Heart left ventricle (tissue), 16 donors: ENCODE measurements at places on chromosomes 11 and 22. TPM values are rescaled to one million over a fixed set of nuclear protein-coding genes. Genes with fewer than 3 reads are reported as not detected.

The MMP7 gene
- not detected for polyA plus RNA-seq

The TIMP3 gene
- polyA plus RNA-seq: 137 TPM

The PATZ1 gene
- polyA plus RNA-seq: 8.4 TPM

The LIF gene
- polyA plus RNA-seq: 0.46 TPM

The OR51B5 gene
- 0.11 TPM for polyA plus RNA-seq

- no peak overlapping the region for H3K27ac ChIP-seq
- H3K4me3 ChIP-seq: no peak overlapping the region
- H3K36me3 ChIP-seq: no peaks in the 10 kb centered on the region
Observed at GRCh38 chr22:35154937-35155387, 89.0 kb downstream of the ISX start.

- no peaks in the 10 kb centered on the region for H3K27me3 ChIP-seq
- no peak for DNase-seq
- no peaks in the 10 kb centered on the region for H3K4me1 ChIP-seq
- no peak overlapping the region for H3K4me3 ChIP-seq
- no peak overlapping the region for H3K27ac ChIP-seq
Observed at GRCh38 chr11:27462543-27462942, 10.0 kb downstream of the LGR4 start.

- H3K36me3 ChIP-seq: no peaks in the 10 kb centered on the region
- no peaks in the 10 kb centered on the region for H3K4me1 ChIP-seq
- no peaks in the 10 kb centered on the region for H3K27me3 ChIP-seq
- no peak overlapping the region for H3K27ac ChIP-seq
- DNase-seq: no peak
Observed at GRCh38 chr11:2612884-2613571, 86.8 kb downstream of the KCNQ1OT1 start.

DNA sequence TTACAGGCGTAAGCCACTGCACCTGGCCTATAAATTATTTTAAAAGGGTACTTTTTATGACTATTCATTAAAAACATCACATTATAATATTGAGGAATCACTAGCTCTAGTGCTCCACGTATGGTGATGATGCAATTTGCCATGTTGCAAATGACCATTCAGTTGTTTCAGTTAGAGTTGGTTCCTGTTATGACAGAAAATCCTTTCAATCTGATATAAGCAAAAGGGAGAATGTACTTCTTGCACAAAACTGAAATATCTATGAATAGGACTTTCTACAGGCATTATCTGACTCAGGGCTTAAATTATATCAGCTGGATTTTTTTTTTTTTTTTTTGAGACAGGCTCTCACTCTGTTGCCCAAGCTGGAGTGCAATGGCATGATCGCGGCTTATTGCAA lies 45.6 kb upstream of the RRM1 start:
- no peak overlapping the region for H3K4me3 ChIP-seq
- H3K27ac ChIP-seq: no peak overlapping the region
- no peak for DNase-seq
- no peaks in the 10 kb centered on the region for H3K36me3 ChIP-seq

DNA sequence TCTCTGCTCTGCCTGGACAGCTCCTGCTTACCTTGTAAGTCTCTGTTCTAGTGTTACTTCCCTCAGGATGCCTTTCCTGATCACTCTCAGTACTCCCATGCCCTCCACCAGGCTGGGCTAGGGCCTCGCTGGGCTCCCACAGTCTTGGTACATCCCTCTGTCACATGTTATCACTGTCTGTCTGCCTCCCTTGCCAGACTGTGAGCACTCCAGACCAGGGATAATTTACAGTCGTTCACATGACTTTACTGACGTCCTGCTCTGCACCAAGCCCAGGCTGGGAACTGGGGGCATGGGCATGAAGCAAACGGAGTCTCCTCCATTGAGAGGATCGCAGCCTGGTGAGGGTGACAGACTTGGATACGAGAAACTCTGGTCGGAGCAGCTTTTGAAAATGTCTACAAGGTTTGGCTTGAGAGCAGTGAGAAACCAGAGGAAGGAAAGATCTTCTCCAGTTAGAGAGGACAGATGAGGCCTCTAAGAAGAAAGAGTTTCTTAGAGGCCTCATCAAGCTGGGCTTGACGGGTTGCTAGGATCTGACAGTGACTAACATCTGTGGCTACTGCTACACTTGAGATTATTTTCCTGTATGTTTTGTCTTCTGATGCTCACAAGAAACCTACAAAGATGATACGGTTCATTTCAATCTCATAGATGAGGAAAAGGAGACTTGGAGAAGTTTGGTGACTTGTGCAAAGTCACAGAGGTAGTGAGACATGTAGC lies 12.5 kb downstream of the USP35 start:
- peaks cover 12% of the 10 kb centered on the region for H3K4me1 ChIP-seq
- no peak overlapping the region for H3K4me3 ChIP-seq
- DNase-seq: no peak
- H3K27ac ChIP-seq: no peak overlapping the region
- no peaks in the 10 kb centered on the region for H3K36me3 ChIP-seq

- H3K4me3 ChIP-seq: no peak overlapping the region
- H3K27ac ChIP-seq: no peak overlapping the region
- no peak for DNase-seq
- H3K4me1 ChIP-seq: no peaks in the 10 kb centered on the region
Observed at GRCh38 chr11:133746663-133747306, 98.5 kb downstream of the SPATA19 start.

DNA sequence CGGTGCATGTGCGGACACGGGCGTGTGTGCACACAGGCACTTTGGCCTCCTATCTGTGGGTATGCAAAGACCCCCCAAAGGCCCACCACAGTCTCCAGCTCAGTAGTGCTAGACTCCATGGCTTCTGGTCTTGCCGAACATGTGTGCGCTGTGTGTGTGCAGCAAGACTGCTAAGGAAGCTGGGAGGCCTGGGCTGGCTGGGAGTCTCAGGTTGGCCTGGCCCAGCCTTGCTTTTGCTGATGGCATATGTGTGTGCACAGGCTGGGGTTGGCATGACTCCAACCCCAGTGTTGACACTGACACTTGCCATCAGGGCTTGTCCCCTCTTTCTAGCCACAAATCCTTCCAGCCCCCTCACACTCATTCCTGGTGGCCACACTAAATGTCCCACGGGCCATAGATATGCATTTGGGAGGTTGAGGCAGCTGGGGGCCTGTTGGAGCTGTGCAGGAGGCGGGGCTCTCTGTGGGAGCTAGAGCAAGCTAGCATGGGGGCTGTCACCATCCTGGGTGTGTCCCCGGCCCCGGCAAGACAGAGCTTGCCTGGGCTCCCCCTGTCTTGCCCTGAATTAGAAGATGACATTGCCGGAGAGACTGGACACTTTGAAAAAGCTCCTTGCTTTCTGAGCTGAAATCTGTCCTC lies 60.9 kb upstream of the NECTIN1 start:
- no peak overlapping the region for H3K27ac ChIP-seq
- no peak for DNase-seq
- H3K36me3 ChIP-seq: no peaks in the 10 kb centered on the region
- H3K4me3 ChIP-seq: no peak overlapping the region
- H3K27me3 ChIP-seq: no peaks in the 10 kb centered on the region

GRCh38 chr22:41996826-41997225 lies 1.8 kb upstream of the WBP2NL start:
- no peak overlapping the region for H3K27ac ChIP-seq
- no peak for DNase-seq
- H3K4me3 ChIP-seq: no peak overlapping the region
- peaks cover 8% of the 10 kb centered on the region for H3K27me3 ChIP-seq
- H3K4me1 ChIP-seq: no peaks in the 10 kb centered on the region

DNA sequence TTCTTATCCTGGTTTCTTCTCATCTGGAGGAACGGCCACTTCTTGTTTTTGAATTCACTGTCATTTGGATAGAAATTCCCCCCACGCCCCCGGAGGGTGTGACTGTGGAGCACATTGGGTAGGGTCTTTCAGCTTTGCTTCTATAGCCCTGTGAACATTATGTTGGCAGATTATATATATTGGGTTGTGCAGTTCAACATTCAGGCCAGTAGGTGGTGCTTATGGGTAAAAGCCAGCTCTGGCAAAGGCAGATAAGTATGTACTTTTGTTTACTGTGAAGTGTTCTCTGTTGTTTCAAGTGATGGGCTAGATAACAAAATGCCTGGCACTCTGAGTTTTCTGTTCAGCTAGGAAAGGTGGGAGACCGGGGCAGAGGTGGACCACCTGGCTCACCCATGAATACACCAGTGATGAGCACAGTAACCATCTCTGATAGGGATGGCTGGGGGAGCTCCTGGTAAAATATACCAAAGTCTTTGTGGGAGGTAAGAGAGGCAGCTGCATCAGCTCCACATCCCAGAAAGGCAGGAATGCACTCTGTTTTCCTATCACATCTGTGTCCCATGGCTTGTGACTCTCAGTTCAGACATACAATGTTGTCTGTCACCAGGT lies 1348.2 kb upstream of the RAG2 start:
- no peak overlapping the region for H3K27ac ChIP-seq
- no peaks in the 10 kb centered on the region for H3K4me1 ChIP-seq
- no peak for DNase-seq

GRCh38 chr11:66328302-66329144 lies 7.7 kb downstream of the RIN1 start:
- no peak overlapping the region for H3K27ac ChIP-seq
- H3K36me3 ChIP-seq: peaks cover 17% of the 10 kb centered on the region
- DNase-seq: peak; percentile 87
- H3K4me1 ChIP-seq: peaks cover 24% of the 10 kb centered on the region
- H3K27me3 ChIP-seq: no peaks in the 10 kb centered on the region

GRCh38 chr11:62545437-62546243 lies 966 bp downstream of the AHNAK start:
- no peaks in the 10 kb centered on the region for H3K27me3 ChIP-seq
- no peaks in the 10 kb centered on the region for H3K36me3 ChIP-seq
- DNase-seq: peak; percentile 96
- H3K4me1 ChIP-seq: peaks cover 68% of the 10 kb centered on the region
- H3K4me3 ChIP-seq: peak overlapping the region; percentile 97
- peak overlapping the region; percentile 98 for H3K27ac ChIP-seq

DNA sequence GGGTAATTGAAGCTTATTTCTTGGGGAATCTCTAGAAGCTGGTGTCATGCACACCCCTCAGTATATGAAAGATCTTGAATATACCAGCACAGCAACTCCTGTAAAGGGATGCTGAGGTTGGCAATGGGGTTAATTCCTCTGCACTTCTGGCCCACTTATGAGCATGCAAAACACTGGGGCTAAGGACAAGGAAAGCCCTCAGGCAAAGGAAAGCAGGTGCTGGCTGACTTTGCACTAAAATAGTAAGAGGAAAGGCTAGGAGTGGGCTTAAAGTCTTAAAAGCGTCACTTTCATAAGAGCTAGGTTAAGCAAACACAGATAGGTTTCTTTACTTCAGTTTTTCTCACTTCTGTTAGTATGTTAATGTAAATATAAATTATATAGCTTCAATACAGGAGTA lies 572.6 kb upstream of the LUZP2 start:
- H3K27ac ChIP-seq: no peak overlapping the region
- H3K36me3 ChIP-seq: no peaks in the 10 kb centered on the region
- no peaks in the 10 kb centered on the region for H3K27me3 ChIP-seq

- H3K36me3 ChIP-seq: peaks cover 8% of the 10 kb centered on the region
- H3K4me1 ChIP-seq: peaks cover 8% of the 10 kb centered on the region
- H3K4me3 ChIP-seq: no peak overlapping the region
- no peaks in the 10 kb centered on the region for H3K27me3 ChIP-seq
Observed at GRCh38 chr11:62610403-62610802, 2.2 kb downstream of the EML3 start.

GRCh38 chr11:28517621-28518020 lies 409.4 kb downstream of the METTL15 start:
- no peak overlapping the region for H3K27ac ChIP-seq
- H3K36me3 ChIP-seq: no peaks in the 10 kb centered on the region
- H3K4me1 ChIP-seq: no peaks in the 10 kb centered on the region

GRCh38 chr11:118060081-118060661 lies 16.7 kb upstream of the TMPRSS4 start:
- no peaks in the 10 kb centered on the region for H3K27me3 ChIP-seq
- DNase-seq: no peak
- H3K36me3 ChIP-seq: no peaks in the 10 kb centered on the region
- no peak overlapping the region for H3K4me3 ChIP-seq
- H3K27ac ChIP-seq: no peak overlapping the region

DNA sequence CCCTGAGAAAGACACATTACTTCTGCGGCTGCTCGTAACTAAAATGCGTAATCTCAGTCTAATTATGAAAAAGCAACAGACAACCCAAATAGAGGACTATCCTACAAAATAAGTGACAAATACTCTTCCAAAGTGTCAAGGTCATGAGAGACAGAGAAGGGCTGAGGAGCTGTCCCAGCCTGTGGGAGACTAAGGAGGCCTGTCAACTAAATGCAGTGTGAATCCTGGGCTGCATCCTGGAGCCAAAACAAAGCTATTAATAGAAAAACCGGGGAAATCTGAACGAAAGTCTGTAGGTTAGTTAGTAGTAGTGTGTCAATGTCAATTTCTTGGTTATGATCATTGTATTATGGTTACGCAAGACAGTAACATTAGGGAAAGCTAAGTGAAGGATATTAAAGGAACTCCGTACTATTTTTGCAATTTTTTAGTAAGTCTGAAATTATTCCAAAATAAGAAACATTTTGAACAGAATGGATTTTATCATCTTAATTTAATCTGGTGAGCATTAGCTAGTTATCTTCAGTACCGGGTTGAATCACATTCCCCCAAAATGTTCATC lies 39.8 kb upstream of the SLC35C1 start:
- no peak for DNase-seq
- no peaks in the 10 kb centered on the region for H3K27me3 ChIP-seq
- H3K4me1 ChIP-seq: no peaks in the 10 kb centered on the region

DNA sequence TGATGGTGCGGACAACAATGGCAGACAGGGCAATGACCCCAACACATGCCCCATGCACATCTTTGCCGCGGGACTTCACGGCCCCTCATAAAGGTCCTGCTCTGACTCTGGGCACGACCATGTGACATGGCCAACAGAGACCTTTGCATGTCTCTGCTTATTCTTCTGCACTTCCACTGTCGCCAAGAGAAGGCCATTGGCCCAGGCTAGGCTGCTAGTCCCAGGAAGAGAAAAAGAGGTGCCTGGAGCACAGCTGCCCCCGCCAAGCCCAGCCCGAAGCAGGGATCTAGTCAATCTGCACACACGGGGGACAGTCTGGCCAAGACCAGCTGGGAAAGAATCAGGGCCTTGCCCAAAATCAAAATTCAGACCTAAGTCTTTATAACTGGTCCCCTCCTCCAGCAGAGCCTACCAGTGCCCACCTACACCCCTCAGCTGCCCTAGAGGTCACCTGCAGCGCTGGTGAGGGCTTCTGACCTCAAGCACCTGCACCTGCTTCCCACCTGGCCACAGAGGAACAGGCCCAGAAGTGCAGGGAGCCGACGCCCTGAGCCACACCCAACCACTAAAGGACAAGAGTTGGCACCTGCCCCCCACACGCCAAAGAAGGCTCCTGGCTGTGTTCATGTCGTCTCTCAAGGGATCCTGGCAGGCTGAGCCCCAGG lies 8.1 kb downstream of the SULT4A1 start:
- H3K27ac ChIP-seq: no peak overlapping the region
- no peaks in the 10 kb centered on the region for H3K4me1 ChIP-seq
- H3K4me3 ChIP-seq: no peak overlapping the region
- DNase-seq: peak; percentile 7
- peaks cover 8% of the 10 kb centered on the region for H3K27me3 ChIP-seq
- no peaks in the 10 kb centered on the region for H3K36me3 ChIP-seq

GRCh38 chr11:123659311-123659710 lies 4.9 kb upstream of the SCN3B start:
- DNase-seq: no peak
- H3K4me3 ChIP-seq: no peak overlapping the region
- H3K27me3 ChIP-seq: peaks cover 8% of the 10 kb centered on the region
- H3K4me1 ChIP-seq: peaks cover 12% of the 10 kb centered on the region
- no peak overlapping the region for H3K27ac ChIP-seq
- no peaks in the 10 kb centered on the region for H3K36me3 ChIP-seq

GRCh38 chr22:42912059-42912458 lies 55.0 kb upstream of the ARFGAP3 start:
- H3K4me3 ChIP-seq: no peak overlapping the region
- no peaks in the 10 kb centered on the region for H3K27me3 ChIP-seq
- H3K27ac ChIP-seq: peak overlapping the region; percentile 29
- no peaks in the 10 kb centered on the region for H3K36me3 ChIP-seq
